ENCODE measurements at places on chromosomes 3 and 15.
A peak's percentile ranks its signal among the peaks of the same experiment; 100 is the strongest.

DNA sequence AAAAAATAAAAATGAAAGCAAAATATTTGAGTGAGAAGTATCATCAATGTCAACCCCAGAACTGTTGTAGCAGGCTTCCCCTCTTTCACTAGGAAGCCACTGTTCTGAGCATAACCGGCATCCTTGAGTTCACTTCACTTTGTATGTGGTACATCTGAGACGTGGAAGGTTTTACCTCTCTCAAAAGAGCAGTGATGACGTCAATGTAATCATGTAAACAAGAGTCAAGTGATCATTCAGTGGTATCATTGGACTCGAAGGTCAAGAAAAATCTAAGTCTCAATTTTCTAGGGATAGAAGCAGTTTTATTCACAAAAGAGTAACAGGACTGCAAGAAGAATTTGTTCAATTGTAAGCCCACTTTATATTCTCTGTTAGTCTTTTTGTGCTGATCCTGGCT is 339.8 kb upstream of the THRB start:
- no peak for DNase-seq

DNA sequence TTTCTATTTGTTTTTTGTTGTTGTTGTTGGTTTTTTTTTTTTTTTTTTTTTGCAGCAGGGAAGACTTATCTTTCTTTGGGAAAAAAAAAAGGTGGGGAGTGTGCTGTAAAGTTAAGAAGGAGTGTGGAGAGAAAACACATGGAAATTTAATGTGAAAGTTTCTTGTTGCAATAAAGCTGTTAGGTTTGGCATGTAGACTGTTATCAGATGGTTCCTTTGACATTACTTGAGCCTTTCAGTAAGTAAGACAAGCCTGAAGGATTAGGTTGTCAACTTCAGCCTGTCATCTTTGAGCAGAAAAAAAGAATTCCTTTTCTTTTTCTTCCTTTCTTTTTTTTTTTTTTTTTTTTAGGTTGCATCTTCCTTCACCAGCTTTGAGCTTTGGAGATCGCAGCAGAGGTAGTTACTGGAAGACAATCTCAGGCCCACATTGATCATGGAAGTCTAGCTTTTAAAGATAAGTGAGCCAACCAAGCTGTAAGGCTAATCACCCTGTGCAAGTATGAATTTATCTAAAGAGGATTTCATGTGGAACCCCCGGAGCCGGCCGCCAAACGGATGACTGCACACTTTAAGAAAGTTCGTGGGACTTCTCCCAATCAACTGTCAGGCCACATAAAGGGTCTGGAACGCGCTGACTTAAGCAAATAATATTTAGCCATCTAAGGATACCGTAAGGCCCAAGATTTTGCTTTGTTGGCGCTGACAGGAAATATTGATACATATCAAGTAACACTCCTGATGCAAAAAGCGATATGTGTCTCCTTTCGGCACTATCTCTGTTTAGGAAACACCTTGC is 1040.1 kb upstream of the NR2F2 start:
- no peak for DNase-seq

DNA sequence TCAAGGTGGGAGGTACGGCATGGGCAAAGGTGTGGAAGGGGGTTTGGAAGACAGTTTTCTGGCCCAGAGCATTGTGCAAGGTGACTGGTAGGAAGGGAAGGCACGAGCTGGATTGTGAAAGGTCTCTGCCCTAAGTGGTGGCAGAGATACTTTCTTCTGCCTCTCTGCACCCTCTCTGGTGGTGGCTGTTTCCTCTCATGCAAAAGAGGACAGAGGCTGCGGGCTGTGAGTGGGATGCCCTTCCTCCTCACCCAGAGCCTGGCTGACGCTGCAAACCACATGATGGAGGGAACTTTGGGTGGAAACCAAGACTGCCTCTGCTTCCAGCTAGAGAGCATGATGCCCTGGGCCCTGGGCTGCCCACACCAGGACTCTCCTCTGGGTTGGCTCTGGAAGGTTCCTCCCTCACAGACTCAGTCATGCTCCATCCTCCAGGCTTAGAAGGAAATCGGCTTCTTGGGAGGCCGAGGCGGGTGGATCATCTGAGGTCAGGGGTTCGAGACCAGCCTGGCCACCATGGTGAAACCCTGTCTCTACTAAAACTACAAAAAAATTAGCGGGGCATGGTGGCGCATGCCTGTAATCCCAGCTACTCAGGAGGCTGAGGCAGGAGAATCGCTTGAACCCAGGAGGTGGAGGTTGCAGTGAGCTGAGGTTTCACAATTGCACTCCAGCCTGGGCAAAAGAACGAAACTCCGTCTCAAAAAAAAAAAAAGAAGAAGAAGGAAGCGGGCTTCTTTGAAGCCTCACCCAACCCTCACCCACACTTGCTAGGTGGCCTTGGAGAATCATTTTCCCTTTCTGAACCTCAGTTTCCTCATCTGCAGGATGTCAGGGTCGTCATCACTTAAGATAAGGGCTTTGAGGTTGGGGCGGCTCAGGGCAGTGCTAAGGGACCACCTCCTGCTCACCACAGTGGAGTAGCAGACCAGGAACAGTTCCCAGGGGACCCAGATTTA is 8.3 kb downstream of the PSTPIP1 start:
- DNase-seq, result no peak

DNA sequence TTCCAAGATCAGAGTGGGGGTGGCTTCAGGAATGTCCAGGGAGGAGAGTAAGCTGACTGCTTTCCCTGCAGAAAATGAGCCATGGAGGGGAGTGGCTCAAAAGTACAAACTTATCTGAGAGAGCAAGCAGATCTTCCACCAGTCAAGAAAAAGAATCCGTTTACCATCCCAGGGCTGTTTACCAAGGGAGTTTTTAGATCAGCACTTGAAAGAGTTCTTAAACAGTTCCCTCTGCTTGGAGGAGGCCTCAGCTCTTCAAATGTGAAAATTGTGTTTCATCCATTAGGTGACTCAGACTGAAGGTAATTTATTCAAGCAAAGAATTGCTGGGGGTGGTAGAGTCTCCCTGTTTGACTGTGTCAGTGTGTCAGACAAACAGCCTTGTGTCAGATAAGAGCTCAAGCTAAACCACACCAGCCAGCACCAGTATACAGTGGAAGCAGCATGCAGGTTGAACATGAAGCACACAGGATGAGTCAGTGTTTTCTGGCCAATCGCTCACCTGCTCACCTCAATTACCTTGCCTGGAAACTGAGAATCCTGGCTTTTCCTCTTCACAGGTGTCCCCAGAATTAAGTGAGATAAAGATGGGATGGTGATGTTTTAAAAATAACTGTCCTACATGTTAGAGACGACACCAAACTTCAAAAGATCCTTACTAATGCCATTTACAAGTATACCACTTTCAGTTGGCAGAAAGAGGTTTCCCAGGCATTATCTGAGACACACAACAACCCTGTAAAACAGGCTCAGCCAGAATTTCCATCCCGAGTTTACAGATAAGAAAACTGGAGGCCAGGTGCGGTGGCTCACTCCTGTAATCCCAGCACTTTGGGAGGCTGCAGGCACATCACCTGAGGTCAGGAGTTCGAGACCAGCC is 21.7 kb downstream of the SH3BP5 start:
- peak; percentile 59 for DNase-seq

- DNase-seq, result no peak
These were observed 390 bp upstream of the AP2M1 start for GRCh38 chr3:184174284-184174645.

DNA sequence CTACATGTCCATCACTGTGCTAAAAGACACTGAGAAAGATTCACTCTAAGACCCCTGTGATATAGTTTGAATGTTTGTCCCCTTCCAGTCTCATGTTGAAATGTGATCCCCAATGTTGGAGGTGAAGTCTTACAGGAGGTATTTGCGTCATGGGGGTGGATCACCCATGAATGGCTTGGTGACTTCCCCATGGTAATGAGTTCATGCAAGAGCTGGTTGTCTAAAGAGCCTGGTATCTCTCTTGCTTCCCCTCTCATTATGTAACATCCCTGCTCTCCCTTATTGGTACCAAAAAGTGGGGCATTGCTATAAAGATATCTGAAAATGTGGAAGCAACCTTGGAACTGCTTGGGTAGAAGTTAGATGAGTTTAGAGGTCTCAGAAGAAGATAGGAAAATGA is 32.2 kb upstream of the FAM174B start:
- no peak for DNase-seq

DNA sequence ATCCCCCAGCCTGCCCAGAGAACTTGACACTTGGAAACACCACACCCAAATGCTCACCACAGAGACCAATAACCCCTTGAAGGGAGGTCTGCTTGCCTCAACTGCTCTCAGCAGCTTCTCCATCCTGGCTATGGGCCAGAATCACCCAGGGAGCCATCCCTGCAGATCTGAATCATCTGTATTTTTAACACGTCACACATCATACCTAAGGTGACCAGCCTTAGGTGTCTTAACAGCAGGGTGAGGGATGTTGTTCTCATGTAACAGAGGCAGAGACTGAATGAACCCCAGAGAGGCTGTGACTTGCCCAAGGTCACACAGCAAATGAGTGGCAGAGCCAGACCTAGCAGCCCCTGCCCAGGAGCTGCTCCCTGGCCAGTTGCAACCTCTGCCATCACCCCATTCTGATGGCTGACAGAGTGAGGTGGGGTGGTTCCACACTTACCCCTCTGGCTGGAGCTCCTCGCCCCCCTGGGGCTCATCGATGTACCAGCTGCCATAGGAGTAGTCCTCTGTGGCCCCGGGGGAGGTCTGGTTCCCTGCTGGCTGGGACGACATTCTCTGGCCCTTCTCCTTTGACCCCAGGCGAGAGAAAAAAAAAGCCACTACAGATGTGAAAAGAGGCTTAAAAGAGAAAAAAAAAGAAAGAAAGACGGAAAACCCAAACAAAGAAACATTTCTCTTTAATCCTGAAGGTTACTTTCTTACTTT is 722 bp downstream of the STRA6 start:
- DNase-seq, result no peak

DNA sequence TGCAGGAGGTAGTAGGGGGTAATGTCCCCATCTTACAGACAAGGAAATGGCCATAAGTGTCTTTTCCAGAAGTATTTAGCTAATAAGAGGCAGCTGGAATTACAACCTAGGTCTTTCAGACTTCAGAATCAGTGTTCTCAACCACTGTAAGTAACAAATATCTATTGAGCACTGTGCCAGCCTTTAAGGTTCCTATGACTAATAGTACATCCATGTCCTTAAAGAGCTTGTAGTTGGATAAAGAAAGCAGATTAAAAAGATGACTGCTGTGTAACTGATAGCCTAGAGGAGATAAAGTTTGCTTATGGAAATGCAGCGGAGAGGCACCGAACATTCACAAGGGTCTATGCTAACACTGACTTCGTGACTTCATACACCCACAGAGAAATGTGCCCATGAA is 136.0 kb downstream of the KCNMB2 start:
- DNase-seq, result peak; percentile 3

DNA sequence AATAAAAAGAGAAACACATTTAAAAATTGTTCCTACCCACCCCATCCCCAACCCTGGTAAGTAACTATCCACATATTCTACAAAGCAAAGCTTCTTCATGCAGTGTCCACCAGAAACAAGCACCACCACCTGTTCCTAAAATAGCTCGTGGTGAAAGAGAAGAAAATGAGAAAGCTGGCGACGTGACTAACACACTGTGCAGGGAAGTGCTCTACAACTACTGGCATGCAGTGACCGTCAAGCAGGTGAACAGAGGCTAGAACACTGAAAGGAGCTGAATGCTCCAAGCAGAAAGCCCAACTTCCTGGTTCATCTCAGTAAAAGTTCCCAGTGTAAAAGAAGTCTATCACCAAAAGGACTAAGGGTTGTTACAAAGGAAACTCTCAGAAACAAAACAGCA is 80.7 kb downstream of the NR2E3 start:
- DNase-seq, result no peak

DNA sequence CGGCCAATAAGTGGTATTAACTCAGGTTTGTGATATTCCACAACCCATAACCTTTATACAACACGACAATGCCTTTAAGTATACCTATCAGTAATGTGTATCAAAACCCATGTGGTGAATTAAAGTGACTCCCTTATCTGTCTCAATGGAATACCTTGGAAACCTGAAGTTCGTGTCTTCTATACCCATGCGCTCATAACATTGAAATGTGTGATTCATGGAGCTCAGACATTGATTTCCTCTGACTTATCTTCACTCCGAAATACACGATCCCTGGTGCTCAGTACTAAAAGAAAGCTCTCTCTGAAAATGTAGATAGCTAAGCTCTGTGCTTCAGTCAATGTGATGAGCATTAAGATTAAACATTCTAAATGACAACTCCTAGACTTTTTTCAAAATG is 140.3 kb downstream of the TBC1D5 start:
- DNase-seq, result no peak

DNA sequence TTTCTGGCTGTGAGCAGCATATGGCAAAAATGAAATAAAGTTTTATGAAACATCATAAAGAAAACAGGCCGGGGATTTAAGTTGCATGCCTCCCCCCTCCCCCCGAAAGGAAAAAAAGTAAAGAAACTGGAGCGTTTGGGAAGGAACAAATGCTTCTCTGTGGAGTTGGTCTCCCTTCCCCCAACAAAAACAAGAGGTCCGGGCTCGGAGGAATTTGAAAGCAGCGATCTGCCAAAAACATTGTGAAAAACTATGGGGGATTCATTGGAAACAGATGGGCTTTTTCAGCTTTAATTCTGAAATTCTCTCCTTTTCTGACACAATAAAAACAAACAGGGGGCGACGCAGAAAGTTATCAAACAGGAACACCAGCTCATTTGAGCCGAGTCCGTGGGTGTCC is 17.0 kb downstream of the RGMA start:
- peak; percentile 62 for DNase-seq

GRCh38 chr3:117586161-117586560 is 876.6 kb downstream of the TUSC7 start:
- no peak for DNase-seq

- no peak for DNase-seq
These were observed 14.8 kb downstream of the NR2E3 start for GRCh38 chr15:71825021-71825730.

GRCh38 chr15:88725305-88726210 is 77.7 kb upstream of the ACAN start:
- no peak for DNase-seq

- DNase-seq, result no peak
These were observed 66.3 kb upstream of the EPHA6 start for GRCh38 chr3:96748139-96748538.

- DNase-seq, result peak; percentile 85
These were observed 7.9 kb upstream of the BCL2A1 start for GRCh38 chr15:79978655-79979514.

GRCh38 chr3:30577788-30578187 is 28.6 kb upstream of the TGFBR2 start:
- DNase-seq, result no peak

- peak; percentile 70 for DNase-seq
These were observed 89.0 kb upstream of the STRIT1 start for GRCh38 chr3:155382396-155383042.

DNA sequence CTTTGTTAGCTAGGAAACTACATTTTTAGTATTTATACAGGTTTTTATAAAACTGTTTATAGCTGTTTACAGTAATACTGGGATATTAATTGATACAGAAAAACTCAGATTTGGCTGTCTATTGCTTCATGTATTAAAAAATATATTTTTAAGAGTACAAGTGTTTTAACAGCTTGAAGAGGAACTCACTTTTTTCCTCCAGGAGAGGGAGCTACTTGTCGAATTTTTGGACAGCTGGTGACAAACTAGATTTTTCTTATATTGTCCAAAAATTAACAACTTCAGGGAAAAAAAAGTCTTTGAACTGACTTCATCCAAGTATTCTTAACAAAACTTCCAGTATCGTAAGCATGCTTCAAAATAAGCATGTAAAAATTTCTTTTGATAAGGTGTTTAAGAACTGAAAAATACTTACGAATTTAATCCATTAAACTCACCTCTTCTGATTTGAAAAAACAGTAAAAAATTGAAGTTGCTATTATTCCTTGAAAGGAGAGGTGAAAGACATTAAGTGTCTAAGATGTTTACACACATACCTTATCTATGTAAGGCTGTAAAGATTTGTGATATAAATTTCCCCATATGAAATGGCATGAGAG is 4.0 kb downstream of the DIPK2A start:
- peak; percentile 65 for DNase-seq

- peak; percentile 69 for DNase-seq
These were observed 764 bp downstream of the UACA start for GRCh38 chr15:70762469-70763119.
